ENCODE measurements at places on chromosomes 3 and 15.

DNA sequence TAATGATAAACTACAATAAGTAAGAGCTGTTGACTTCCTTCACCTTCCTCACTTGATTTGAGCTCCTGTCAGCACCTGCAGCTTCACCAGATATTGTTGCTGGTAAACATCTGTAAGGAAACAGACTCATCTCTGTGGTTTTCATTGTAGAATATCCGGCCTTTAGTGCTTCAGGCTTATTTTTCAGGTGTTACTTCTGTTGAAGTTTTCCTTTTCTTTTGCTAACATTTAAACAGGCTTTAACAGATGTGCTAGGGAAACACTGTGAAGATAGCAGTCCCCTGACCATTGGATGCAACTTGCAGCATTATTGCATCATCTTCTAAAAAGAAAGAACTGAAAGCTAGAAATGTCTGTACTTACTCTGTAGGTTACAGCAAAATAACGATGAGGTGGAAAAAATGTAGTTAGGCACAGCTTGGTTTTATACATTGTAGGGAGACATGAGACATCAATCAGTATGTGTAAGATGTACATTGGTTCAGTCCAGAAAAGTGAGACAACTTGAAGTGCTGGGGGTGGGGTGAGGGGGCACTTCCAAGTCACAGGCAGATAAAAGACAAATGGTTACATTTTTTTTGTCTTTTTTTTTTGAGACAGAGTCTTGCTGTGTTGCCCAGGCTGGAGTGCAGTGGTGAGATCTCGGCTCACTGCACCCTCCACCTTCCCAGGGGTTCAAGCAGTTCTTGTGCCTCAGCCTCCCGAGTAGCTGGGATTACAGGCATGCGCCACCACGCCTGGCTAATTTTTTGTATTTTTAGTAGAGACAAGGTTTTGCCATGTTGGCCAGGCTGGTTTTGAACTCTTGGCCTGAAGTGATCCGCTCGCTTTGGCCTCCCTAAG lies 10.2 kb downstream of the EDEM1 start:
- no peak for DNase-seq

GRCh38 chr3:188207941-188208515 lies 54.1 kb downstream of the LPP start:
- DNase-seq = no peak

- no peak for DNase-seq
Observed at GRCh38 chr3:99776516-99777209, 41.0 kb upstream of the CMSS1 start.

DNA sequence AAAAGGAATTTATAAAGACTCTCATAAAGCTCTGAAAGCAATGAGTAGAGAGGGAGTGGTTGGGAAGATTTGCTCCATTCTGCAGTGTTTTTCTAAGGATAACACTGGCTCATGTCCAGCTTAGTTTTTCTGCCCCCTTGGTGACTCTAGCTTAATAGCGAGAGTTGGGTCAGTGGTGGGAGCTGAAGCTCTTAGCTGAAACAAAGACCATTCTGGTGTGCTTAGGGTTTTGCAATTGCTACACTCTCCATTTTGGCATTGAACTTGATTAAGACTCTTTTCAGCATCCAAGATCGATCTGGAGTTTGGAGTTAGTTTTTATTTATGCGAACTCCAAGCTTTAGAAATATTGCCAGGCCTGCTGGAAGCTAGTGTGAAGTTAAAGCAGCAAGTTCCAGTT lies 98.0 kb downstream of the ATG7 start:
- no peak for DNase-seq

GRCh38 chr3:67083277-67083676 lies 85.2 kb downstream of the KBTBD8 start:
- no peak for DNase-seq

- DNase-seq = no peak
Observed at GRCh38 chr15:29840054-29840453, 17.8 kb upstream of the TJP1 start.

DNA sequence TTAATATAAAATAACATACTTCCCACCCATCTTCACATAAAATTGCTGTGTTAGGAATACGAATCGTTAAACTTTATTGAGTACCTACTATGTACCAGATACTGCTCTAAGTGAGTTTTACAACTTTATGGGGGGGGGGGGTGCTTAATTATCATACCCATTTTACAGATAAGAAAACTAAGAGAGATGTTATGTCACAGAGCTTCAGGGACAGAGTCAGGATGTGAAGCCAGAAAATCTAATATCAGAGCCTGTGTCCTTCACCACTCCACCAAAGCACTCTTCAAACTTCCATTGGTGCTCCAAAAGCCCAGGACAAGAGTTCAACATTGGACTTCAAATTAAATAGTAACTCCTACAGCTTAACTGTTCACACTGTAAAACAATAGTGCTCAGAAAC lies 8.6 kb downstream of the LINS1 start:
- no peak for DNase-seq
